ENCODE measurements at places on chromosomes 2 and 18.

- DNase-seq: no peak
Measured at GRCh38 chr2:125313806-125314205, 1288.7 kb downstream of the CNTNAP5 start.

DNA sequence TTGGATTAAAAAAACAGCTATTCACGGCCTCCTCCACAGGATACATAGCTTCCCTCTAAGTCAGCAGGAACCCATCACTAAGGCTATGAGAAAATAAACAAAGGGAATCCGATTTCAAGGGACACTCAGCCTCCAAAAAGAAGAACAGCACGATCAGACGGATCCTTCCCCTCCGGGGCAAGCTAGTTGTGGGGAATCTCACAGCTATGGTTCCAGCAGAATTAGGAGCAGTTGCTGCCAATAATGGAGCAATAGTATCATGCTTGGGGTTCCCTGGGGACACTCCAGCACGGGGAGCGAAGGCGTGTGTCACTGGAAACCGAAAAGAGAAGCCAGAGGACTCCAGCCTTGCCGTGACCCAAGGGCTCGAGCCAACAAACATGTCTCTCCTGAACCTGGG lies 163.1 kb downstream of the TTC32 start:
- DNase-seq: no peak

DNA sequence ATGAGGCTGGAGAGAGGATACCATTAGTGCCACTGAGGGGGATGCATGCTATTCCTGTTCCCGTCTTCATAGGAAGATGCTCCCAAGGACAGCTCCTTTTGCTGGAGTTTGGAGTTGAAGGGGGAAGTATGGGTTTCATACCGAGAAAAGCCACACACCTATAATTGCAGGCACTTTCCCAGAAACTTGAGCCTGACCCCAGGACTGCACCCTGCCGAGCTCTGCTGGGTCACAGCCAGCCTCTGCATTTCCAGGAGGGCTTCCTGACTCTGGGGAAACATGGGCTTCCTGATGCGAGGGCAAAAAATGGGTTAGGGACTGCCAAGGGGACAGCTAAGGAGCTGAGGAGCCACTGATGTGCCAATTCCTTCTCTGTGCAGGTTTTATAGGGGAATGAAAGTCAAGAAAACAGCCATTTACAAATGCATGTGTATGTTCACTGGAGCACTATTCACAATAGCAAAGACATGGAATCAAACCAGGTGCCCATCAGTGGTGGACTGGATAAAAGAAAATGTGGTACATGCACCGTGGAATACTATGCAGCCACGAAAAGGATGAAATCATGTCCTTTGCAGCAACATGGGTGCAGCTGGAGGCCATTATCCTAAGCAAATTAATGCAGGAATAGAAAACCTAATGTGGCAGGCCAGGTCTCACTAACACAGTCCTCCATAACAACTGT lies 104.5 kb downstream of the ACAA2 start:
- DNase-seq: no peak

DNA sequence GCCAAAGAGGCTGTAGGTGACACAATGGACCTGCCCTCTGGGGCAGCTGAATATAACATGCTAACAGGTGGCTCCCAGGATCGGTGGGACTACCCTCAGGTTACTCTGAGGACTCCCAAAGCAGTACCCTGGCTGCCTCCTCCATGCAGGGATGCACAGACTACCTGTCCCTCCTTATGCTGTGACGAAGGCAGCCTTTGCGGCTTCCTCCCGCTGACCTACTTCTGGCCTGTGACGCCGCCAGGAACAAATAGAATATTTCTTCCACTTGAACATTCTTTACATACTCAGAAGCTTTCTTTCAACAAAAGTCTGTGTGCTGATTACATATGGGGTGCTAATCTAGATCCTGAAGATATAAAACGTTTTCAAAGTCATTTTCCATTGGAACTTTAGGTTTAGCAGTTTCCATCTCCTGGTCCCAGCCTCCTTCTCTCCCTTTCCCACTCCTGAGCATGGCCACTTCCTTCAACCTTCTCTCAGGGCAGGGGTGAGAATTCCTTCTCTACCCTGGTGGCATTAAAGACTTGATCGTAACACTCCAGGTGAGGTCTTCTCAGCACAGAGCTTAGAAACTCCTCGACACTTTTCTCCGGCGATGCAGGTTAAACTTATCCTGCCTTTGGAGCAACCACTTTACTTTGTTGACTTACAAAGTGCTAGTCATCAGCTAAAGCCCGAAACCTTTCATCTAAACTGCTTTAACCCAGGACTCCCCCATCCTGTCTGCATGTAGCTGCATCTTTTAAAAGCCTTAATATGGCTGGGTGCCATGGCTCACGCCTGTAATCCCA lies 58.9 kb upstream of the STK17B start:
- DNase-seq: no peak

DNA sequence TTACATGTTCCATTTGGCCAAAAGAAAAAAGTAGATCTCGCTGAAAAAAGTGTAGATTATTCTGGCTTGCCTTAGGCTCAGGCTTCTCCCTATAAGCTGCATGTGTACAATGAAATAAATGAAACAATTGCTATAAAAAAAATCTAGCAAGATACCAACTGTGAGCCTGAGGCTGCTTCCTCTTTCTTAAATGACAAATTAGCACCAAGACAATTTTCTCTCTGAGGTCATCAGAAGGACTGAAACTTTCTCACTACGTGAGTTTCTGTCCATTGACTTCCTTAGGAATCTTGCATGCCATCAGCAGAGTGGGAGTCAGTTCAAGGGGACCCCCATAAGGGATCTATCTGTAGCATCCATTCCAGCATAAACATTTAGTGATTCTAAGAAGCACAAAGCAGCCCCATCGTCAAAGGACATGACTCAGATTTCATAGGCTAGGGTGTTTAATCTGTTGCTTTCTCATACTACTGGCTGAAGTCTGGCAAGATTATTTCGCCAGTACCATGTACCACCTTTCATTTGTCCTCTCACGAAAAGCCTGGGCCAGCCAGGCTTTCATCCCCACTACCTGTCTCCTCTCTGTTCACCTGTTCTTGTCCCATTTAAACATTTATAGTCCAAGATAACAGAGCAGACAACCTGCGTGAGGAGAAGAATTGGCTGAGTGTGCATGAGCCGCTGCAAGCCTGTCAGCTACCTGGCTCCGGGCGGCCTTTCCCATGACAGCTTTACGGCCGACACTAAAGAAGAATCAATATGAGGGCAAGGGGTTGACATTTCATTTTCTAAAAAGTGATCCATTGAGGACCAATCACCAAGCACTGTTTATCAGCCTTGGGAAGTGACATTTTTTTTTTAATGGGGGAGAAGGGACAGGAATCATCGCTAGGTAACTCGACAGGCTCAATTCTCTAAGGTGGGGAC lies 120.0 kb downstream of the EPHA4 start:
- no peak for DNase-seq

Measured in epithelial cell of prostate (primary cell).